ENCODE measurements at places on chromosomes 7 and 10.
A peak's percentile ranks its signal among the peaks of the same experiment; 100 is the strongest.

GRCh38 chr7:127905491-127906330 is 125.5 kb downstream of the LRRC4 start:
- DNase-seq = no peak

DNA sequence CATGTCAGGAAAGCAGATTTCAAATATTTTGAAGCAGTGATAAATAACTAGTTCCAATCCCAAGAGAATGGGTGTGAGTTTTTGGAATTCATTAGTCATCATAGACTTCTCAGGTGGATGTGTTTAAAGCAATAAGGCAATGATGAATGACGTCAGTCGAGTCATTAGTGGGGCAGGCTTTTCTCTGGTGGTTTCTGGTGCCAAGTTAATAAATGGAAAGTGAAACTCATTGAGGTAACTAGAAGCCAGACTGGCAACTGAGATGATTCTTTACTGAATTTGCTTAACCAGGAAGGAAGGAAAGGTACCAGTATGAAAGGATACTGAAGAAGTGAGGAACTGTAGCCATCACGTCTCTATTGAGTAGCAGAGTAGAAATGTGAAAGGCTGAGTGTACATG is 311.0 kb downstream of the GPAM start:
- DNase-seq = no peak

GRCh38 chr10:117710181-117710798 is 167.7 kb downstream of the EMX2 start:
- no peak for DNase-seq

GRCh38 chr10:110724116-110724921 is 80.2 kb downstream of the RBM20 start:
- no peak for DNase-seq

DNA sequence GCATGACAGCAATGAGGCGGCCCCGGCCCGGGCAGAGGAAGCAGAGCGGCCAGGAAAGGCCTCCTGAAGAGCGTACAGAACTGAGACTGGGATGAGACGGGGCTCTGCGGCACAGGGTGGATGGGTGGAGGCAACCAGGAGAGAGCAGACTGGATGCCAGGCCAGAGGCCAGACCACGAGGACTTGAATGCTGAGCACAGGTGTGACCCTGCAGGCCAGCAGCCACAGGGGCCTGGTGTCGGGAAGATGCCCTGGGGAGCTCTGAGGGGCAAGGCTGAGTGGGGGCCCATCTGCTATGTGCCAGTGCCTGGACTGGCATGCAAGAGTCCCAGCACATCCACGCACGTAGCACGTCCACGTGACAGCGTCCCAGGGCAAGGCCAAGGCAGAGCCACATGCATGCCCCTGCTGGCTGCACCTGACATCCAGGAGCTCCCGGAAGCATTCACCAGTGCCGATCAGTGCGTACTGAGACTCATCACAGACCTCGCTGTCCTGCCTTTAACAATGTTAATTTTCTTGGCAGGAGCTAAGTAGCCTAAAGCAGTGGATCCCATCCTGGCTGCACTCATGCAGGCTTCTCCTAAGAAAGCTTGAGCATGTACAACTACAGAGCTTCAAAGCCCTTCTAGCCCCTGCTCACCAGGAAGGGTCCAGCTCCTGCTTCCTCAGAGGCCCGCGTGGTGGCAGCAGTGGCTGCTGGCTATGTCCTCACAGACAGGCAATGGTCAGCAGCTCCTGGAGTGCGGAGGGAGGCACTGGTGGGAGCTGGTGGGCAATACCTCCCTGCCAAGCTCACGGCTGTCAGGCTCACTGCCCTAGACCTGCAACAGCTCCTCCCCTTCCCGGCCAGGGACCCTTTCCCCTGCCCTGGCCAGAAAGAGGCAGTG is 18.0 kb downstream of the GRID1 start:
- peak; percentile 30 for DNase-seq

GRCh38 chr7:29865526-29865925 is 59.2 kb downstream of the WIPF3 start:
- no peak for DNase-seq

DNA sequence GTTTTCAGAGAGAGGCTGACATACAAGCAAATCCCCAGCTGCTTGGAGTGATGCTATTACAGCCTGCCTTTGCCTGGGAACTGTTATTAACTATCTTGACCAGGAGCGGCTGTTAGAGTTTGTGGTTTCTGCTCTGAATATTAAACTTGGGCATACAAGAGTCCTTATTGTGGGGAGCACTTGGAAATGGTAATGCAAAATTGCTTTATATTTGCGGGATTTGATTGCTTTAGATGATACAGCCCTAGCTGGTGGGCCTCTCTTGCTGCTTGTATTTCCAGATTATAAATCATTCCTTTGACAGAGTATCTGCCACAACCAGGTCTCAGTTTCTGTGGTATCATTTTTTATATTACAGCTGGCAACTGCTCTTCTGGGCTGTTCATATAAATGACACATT is 101.9 kb upstream of the FAM204A start:
- DNase-seq = no peak

DNA sequence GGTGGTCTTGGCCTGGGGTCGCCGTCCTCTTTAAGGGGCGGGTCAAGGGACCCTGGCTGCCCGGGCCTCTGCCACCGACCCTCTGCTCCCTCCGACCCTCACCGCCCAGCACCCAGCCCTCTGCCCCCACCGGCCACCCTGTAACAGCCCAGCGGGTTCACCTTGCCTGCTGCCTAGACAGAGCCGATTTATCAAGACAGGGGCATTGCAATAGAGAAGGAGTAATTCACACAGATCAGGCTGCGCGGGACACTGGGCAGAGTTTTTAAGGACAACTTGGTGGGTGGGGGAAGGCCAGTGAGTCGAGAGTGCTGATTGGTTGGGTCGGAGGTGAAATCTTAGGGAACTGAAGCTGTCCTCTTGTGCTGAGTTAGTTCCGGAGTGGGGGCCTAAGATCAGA is 779 bp upstream of the ADCK2 start:
- DNase-seq = no peak

GRCh38 chr7:121516821-121517220 is 120.7 kb upstream of the FAM3C start:
- DNase-seq = no peak

GRCh38 chr10:7045891-7046599 is 364.8 kb downstream of the SFMBT2 start:
- DNase-seq = no peak

DNA sequence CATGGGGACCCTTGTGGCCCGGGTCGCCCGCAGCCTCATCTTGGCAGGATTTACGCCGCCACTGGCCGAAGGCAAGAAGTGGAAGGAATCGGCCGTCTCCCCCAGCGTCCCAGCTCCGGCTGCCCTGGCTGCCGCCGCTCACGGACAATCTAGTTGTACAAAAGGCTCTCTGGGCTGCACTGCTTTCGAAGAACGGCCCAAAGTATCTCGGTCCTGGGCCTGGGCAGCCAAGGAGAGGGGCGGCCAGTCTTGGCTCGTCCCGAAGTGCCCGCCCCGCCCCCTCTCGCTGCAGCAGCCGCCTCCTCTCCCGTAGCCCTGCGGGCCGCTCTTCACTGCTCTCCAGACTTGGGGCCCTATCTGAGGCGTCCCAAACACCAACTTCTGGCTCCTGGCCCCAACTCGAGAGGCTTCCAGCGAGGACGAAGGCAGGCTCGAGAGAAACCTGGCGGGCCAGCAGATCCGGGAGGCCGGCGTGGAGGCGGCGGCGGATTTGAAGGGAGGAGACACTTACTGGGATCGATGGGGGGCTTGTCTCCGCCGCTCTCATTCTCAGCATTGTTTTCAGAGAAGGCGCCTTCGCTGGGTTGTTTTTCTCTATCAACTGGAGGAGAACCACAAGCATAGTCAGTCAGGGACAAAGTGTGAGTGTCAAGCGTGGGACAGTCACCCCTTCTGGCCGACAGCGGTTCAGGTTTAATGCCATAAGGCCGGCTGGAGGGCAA is 809 bp downstream of the HOXA9 start:
- no peak for DNase-seq

- DNase-seq = no peak
These were observed 3.2 kb upstream of the PPP1R3A start for GRCh38 chr7:113922049-113922448.

DNA sequence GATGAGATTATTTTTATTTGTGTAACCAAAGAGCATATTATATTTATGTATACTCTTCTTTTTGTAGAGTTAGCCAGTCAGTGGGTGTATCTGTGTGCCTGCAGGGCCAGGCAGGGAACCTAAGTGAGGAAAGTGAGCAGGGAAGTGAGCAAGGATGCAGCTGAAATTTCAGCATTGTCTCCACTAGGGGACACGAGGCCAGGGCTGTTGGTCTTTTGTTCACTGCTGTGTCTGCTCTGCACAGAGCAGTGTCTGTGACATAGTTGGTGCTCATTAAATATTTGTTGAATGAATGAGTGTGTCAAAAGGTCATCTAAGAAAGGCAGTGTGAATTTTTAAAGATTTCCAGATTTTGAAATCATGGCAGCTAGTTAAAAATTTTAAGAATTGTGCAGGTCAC is 51.8 kb downstream of the SUGCT start:
- no peak for DNase-seq

DNA sequence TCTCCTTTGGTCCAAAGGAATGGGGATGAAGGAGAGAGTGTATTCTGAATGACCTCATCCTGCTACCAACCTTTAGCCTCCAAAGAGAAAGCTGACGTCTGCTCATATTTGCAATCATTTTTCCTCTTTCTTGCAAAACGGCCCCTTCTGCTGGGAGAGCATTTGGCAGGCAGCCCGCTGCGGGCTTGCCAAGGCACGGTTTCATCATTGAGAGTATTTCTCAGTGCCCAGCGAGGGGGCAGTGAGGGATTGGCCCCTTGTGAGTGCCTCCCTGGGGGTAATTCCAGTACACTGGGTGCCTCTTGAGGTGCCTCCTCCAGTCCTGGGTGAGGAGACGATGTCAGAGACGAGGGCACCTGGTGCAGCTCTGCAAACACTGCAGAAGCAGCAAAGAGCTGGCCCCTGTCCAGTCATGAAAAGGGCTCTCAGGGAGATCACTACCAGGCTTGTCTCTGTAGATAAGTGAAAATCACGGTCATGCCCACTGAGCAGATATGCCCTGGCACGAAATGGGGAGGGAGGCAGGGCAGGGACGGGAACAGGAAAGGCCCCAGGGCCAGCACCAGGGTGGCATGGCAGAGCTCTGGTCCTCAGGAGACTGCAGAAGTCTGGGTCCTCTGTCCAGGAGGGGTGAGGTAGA is 48.7 kb upstream of the SHH start:
- no peak for DNase-seq

DNA sequence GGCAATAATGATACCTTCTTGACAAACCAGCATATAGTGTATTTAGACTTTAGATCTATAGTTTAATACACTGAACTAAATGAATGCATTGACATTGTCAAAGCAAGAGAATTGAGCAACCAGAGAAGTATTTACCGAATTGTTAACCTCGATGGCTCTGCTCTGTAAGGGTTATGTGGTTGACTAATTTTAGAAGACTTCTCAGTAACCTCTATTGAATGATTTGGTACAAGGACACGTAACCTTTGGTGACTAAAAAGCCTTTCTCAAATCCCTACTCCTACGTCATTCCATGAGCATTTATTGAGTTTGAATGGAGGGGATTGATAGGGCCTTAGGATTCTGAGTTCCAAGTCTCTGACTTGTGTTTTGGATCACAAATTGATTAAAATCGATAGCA is 67.6 kb downstream of the MDFIC start:
- DNase-seq = no peak

- DNase-seq = no peak
These were observed 424.4 kb upstream of the AUTS2 start for GRCh38 chr7:69173846-69174245.

- no peak for DNase-seq
These were observed 33.0 kb upstream of the RNF32 start for GRCh38 chr7:156607332-156608172.

DNA sequence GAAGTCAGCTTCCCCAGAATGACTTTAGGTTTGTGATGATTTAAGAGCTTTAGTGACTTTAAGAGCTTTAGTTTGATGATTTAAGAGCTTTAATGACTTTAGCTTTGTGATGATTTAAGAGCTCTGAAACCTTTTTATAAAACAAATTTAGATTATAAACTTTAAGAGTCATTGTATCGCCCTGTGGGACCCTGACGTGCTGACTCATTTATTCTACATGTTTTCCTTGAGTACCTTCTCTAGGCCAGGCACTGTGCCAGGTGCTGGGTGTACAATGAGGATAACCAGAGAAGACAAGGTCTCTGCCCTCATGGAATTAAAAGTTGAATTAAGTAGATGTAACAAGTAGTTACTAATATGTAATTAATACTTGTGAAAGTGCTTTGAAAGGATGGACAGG is 45.4 kb downstream of the CNNM1 start:
- no peak for DNase-seq

- no peak for DNase-seq
These were observed 503.3 kb upstream of the NRP1 start for GRCh38 chr10:33837736-33838135.

DNA sequence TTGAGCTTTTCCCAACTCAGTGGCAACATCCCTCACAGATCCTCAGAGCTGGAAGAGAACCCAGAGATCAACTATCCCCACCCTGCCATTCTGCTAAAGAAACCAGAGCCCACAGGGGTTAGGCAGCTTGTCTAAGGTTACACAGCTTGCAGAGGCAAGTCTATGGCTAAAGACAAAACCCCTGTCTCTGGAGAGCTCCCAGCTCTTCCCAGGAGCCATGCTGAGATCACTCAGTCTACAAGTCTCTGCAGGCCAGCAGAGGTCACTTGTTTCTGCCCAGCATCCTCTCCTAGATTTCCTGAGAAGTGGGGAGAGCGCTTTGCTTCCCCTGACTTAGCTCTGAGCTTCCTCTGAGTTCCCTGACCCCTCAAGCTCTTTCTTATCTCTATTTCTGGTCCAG is 28.5 kb upstream of the LOXL4 start:
- DNase-seq = no peak

- no peak for DNase-seq
These were observed 13.1 kb downstream of the WNT16 start for GRCh38 chr7:121341933-121342332.

DNA sequence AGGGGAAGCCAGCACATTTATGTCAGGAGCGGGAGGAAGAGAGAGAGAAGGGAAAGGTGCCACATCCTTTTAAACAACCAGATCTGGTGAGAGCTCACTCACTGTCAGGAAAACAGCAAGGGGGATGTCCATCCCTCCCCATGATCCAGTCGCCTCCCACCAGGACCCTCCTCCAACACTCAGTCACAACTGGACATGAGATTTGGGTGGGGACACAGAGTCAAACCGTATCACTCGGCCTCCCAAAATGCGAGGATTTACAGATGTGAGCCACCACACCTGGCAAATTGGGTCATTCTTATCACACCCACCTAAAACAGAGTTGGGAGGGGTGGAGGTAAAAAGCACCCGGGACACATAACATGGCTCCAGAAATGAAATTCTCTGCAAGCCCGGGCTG is 41.0 kb downstream of the CARD11 start:
- DNase-seq = no peak

- no peak for DNase-seq
These were observed 113.2 kb upstream of the SEM1 start for GRCh38 chr7:96822824-96823223.

GRCh38 chr10:96708456-96708855 is 11.9 kb downstream of the PIK3AP1 start:
- DNase-seq = no peak

DNA sequence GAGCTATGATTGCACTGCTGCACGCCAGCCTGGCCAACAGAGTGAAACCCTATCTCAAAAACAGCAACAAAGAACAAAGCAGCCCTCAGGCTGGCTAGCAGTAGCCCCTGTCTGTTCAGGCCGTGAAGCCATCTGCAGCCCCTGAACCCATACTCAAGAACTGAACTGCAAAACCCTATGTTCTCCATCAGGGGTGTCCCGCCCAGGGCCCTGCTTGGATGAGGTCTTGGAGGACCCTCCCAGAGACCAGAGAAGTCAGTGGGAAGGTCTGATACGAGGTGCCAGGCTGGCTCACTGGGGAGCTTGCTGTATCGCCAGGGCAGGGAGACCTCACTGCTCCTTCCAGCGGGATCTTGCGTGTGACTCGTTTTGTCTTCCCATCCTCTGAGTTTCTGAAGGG is 39.3 kb downstream of the RBM17 start:
- no peak for DNase-seq
